ENCODE measurements at places on chromosomes 5 and 9. TPM values are rescaled to one million over a fixed set of nuclear protein-coding genes. Genes with fewer than 3 reads are reported as not detected.

ADAM19 gene
- total RNA-seq = 14.4 TPM

SH2D3C gene
- total RNA-seq = 0.17 TPM

TMEM252 gene
- total RNA-seq = not detected

CCDC192 gene
- not detected for total RNA-seq

CHSY3 gene
- total RNA-seq = 0.04 TPM

ANKRD33B gene
- total RNA-seq = 13.1 TPM

PCDHB5 gene
- 1.5 TPM for total RNA-seq

DDX4 gene
- not detected for total RNA-seq

OLFM1 gene
- 11.5 TPM for total RNA-seq

Data from A549 treated with DMSO at 1 μM for 4 hours (cell line).